Tongue (tissue), 3 donors: ENCODE measurements at places on chromosomes 4 and X.

- no peak for DNase-seq
These were observed 13.5 kb downstream of the EFNB1 start for GRCh38 chrX:68842351-68842750.

DNA sequence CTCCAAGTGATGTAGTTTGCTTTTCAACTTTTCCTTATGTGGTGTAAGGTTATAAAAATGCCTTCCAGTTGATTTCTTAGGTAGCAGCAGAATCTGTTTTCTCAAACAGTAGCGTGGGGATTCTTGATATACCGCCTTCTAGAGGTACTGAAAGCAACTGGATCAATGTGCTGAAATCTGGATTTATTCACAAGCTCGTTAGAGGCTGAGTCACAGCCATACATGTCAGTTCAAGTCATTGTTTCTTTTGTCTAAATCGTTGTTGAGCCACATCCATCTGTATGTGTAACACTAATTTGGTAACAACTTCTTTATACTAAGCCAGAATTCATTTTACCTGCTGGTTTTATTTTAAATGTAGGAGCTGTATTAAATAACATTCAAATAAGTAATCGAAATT lies 200.0 kb upstream of the MAD2L1 start:
- DNase-seq, result no peak

DNA sequence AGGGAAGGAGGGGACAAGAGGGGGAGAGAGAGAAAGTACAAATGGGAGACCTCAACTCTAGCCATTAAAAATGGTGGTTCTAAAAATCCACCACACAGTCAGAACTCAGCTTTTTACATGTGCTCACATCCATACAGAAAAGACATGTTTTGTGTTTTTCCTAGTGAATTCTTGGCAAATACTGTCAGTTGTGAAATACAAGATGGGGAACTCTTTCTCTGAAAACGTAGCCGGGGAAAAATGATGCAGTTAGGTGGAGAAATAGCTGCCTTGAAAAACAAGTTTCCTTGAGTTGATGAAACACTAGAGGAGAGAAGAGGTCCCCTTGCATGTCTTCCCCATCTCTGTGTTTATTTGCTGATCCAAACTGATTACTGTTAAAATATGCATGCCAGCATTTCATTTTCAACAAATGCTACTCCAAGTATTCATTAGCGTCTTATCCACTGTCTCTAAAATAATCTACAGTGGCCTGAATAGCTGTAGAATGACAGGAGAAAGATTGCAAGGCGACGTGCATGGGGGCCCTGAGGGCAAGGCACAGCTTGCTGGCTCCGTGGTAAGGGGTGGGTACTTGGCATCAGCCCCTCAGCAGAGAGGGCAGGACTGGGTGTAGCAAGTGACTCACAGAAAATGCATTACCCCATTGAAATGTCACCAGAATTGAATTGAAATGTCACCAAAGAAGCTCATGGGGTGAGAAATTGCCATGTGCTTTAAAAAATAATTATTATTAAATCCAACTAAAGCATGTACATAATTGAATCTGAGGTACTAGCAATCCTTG lies 48.1 kb upstream of the TBL1X start:
- DNase-seq, result no peak

GRCh38 chrX:33434256-33435092 lies 223.1 kb upstream of the DMD start:
- DNase-seq, result peak; percentile 78

- DNase-seq, result no peak
These were observed 960.8 kb upstream of the PRKX start for GRCh38 chrX:4674028-4674782.

- DNase-seq, result no peak
These were observed 490.3 kb upstream of the PABPC4L start for GRCh38 chr4:134691915-134692314.
